Left colon (tissue), 2 donors: ENCODE measurements at places on chromosomes 7 and 10.
A peak's percentile ranks its signal among the peaks of the same experiment; 100 is the strongest.

- no peak for DNase-seq
Observed at GRCh38 chr7:26735976-26736600, 128.3 kb downstream of the SKAP2 start.

DNA sequence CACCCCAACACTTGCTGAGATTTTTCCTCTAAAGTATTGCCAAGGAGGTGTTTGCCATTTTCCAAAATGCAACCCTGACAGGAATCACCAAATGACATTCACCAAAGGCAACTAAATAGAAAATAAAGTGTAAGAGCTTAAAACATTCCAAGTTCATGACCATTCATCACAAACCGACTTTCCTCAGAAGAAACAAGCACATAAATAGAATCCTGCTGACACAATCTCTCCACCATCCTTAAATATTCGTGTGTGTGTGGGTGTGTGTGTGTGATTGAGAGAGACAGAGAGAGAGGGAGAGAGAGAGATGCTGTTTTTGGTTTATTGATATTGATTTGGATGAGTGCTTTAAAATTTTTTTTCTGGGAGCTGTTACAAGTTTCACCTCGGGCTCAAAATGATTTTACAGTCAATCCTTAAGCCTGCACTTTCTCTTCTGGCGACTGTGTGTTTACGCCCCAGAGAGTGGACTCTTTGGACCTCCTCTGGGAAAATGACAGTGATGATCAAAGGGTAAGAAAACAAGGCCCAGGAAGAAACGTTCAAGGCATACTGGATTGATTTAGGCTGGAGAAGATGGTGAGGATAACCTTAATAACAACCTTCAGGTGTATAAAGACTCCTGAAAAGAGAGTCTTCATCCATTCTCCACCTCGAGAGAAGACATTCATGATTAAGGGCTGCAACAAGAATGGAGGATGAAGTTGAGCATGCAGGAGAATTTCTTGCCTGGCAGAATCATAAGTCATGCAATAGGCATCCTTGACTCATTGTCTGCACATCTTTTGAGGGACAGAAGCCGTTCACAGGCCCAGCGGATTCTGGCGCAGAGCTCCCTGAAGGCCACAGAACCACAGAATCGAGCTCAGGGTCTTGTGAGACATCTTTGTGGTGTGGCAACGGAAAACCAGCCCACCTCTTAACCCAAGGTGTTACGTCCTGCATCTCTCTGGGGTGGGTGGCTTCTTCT lies 104.4 kb upstream of the FGFR2 start:
- no peak for DNase-seq

- DNase-seq, result no peak
Observed at GRCh38 chr10:127216786-127217185, 20.4 kb upstream of the INSYN2A start.

DNA sequence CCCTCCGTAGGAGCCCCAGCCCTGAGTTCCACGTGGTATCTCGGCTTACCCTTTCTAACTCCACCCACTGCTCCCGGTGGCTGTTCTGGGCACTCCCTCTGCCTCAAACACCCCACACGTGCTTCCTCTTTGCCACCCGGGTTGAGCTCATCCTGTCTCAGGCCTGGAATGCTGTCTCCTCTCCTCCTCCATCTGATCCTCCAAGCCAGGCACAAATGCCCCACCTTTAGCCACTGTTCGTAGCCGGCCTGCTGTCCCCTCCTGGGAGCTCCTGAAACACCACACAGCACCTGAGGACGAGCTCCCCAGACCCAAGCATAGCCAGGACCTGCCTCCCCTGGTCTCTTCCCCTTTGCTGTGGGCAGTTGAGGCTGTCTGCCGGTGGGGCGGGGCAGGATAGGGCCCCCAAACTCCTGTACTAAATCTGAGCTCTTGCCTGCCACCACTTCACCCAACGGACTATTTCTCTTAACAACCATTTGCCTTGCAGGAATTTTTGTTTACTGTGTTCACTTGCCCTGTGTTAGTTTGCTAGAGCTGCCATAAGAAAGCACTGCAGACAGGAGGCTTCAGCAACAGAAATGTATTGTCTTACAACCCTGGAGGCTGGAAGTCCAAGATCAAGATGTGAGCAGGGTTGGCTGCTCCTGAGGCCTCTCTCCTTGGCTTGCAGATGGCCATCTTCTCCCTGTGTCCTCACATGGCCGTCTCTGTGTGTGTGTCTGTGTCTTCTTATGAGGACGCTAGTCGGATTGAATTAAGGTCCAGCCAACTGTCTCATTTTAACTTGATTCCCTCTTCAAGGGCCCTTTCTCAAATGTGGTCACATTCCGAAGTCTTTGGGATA lies 58.3 kb upstream of the SHH start:
- peak; percentile 12 for DNase-seq

- no peak for DNase-seq
Observed at GRCh38 chr7:141161550-141162535, 88.0 kb downstream of the TMEM178B start.

GRCh38 chr7:73565675-73566340 lies 8.3 kb upstream of the BCL7B start:
- no peak for DNase-seq

GRCh38 chr7:148664324-148664723 lies 34.4 kb upstream of the CUL1 start:
- DNase-seq, result no peak
